Calu3 (cell line): ENCODE measurements at places on chromosomes 12 and 14. TPM values are rescaled to one million over a fixed set of nuclear protein-coding genes. Genes with fewer than 3 reads are reported as not detected.

The TSPAN11 gene
- not detected in 2 replicates for total RNA-seq

DNA sequence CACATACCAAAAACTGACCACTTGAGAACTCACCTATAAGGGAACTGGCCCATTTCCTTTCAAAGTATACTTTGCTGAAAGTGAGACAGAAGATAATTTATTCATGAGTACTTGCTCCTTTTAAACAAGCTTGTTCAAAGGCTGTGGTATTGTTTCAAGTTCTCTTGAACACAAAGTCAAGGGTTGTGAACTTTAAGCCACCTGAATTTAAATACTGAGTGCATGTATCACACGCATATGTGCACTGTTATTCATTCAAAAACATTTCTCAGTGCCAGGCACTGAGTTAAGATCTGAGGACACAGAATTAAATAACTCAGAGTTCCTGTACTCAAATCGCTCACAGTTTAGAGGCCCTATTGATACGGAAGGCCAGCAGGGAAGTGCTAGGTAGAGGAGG is 19.1 kb upstream of the LDHB start:
- H3K4me3 ChIP-seq, result no peak overlapping the region
- DNase-seq, result no peak
- H3K27me3 ChIP-seq, result no peaks in the 10 kb centered on the region
- H3K27ac ChIP-seq, result no peak overlapping the region

DNA sequence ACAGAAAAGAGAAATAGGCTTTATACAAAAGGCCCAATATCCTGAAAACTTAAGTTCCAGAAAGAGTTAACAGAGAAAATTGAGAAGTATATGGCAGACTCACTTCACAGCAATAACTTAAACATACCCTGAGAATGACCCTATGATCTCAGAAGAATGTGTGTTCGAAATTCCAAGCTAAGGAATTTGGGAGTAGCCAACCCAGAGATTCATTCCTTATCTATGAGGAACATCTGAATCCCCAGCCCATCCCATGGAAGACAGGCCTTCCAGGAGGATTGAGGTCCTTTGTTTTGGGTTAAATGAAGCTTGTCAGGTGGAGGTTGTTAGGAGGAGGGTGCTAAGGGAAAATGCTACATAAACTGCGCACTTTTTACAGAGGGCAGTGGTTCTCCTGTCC is 7.5 kb upstream of the SAV1 start:
- peaks cover 50% of the 10 kb centered on the region for H3K4me1 ChIP-seq
- no peaks in the 10 kb centered on the region for H3K36me3 ChIP-seq
- peak overlapping the region; percentile 15 for H3K27ac ChIP-seq
- no peaks in the 10 kb centered on the region for H3K27me3 ChIP-seq

- no peaks in the 10 kb centered on the region for H3K4me1 ChIP-seq
- H3K4me3 ChIP-seq, result no peak overlapping the region
- DNase-seq, result no peak
Measured at GRCh38 chr14:64217308-64217707, 76.9 kb downstream of the ESR2 start.

The CMA1 gene
- total RNA-seq, result not detected in 2 replicates

The OR4K2 gene
- total RNA-seq, result not detected in 2 replicates

GRCh38 chr14:105855893-105856675 is 329.7 kb downstream of the TMEM121 start:
- H3K36me3 ChIP-seq, result peaks cover 4% of the 10 kb centered on the region
- H3K4me1 ChIP-seq, result no peaks in the 10 kb centered on the region
- DNase-seq, result no peak
- peaks cover 44% of the 10 kb centered on the region for H3K27me3 ChIP-seq

The CLEC9A gene
- total RNA-seq, result not detected in 2 replicates

DNA sequence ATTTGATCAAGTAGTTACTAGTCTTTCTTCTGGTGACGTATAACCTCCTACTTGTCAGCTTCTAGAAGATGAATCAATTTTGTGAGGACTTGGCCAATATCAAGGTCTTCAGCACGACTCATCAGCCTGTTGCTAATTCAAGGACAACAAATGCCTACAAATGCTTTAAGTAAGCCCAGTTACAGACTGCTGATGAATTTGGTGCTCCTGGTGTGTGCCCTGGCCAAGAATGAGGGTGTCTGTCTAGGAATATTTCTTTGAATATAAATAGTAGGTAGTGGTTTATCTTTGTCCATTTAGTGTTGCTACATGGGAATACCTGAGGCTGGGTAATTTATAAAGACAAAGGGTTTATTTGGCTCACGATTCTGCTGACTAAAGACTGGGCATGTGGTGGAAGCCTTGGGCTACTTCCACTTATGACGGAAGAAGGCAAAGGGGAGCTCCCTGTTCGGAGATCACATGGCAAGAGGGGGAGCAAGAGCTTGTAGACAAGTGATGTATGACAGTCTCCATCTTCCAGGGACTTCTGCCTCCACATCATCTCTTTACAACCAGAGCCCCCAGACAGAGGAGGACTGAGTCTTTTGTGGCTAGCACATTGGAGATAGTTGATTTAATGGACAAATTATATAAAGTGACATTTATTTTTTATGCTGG is 180.2 kb downstream of the CRADD start:
- H3K36me3 ChIP-seq, result no peaks in the 10 kb centered on the region
- no peak overlapping the region for H3K27ac ChIP-seq
- H3K4me1 ChIP-seq, result no peaks in the 10 kb centered on the region
- no peak overlapping the region for H3K4me3 ChIP-seq

GRCh38 chr12:86018361-86018760 is 144.3 kb downstream of the NTS start:
- H3K27ac ChIP-seq, result no peak overlapping the region
- H3K4me3 ChIP-seq, result no peak overlapping the region
- H3K27me3 ChIP-seq, result no peaks in the 10 kb centered on the region
- H3K36me3 ChIP-seq, result no peaks in the 10 kb centered on the region
- DNase-seq, result no peak

DNA sequence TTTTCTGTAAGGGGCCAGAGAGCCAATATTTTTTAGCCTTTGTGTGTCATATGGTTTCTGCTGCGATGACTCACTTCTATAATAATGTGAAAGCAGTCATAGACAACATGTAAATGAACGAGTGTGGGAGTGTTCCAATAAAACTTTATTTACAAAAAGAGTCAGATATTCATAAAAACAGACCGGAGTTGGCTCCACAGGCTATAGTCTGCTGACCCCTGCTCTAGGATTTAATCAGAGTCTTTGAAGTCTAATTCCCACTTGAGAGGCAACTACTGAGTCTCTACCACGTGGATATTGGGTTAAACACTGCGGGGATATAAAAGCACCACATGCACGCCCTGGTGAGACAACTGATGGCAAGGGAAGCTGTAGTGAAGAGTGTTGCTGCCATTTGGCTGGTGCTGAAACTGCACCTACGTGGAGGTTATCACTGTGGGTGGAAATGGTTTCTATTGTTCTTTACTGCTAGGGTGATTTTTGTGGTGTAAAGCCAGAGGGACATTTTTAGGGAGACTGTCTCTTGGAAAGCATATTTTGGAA is 3.6 kb upstream of the NINJ2 start:
- H3K36me3 ChIP-seq, result no peaks in the 10 kb centered on the region
- H3K4me1 ChIP-seq, result peaks cover 10% of the 10 kb centered on the region
- peak overlapping the region; percentile 33 for H3K27ac ChIP-seq

GRCh38 chr12:91722072-91722471 is 423.6 kb downstream of the BTG1 start:
- H3K4me1 ChIP-seq, result no peaks in the 10 kb centered on the region
- no peaks in the 10 kb centered on the region for H3K36me3 ChIP-seq
- H3K4me3 ChIP-seq, result no peak overlapping the region

GRCh38 chr14:72980863-72981262 is 46.0 kb downstream of the ZFYVE1 start:
- no peak for DNase-seq
- H3K4me3 ChIP-seq, result no peak overlapping the region
- H3K27me3 ChIP-seq, result no peaks in the 10 kb centered on the region
- H3K36me3 ChIP-seq, result no peaks in the 10 kb centered on the region
- no peak overlapping the region for H3K27ac ChIP-seq
